ENCODE measurements at places on chromosomes 6 and 20.

DNA sequence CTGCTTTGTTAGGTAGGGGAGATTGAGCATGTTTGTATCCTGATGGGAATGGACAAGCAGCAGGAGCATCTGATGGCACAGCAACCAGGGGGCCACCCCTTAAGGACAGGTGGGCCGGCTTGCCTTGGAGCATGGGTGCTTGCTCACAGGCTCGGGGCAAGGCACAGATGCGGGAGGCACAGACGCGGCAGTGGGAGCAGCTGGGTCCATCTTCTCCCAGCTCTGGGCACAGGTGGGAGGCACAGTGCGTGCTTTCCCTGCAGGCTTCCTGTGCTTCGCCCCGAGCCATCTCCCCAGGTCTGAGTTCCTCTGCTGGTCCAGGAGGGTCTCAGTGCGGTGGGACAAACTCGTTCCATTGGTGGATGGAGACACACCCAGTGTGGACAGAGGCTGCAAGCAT lies 73.6 kb upstream of the BHLHE23 start:
- DNase-seq = no peak

GRCh38 chr6:110476046-110476849 lies at the start of gene SLC22A16:
SLC22A16 (minus strand) TSS chr6:110476613; CDS start chr6:110476574, 39 bp downstream.
- no peak for DNase-seq

DNA sequence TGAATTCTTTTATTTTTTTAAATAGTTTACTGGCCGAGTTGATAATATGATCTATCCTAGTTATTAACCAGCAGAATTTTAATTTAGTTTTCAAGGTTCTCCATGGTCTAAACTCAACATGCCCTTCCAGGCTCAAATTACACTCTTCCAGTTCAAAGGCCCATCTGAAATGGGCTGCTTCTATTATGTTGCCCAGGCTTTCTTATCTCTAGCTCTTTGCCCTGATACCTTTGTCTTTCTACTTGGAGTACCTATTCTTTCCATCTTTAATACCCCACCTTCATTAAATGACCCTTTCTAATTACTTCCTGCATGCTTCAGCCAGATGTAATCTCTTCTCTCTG lies 541.2 kb upstream of the FLRT3 start:
- DNase-seq = no peak

DNA sequence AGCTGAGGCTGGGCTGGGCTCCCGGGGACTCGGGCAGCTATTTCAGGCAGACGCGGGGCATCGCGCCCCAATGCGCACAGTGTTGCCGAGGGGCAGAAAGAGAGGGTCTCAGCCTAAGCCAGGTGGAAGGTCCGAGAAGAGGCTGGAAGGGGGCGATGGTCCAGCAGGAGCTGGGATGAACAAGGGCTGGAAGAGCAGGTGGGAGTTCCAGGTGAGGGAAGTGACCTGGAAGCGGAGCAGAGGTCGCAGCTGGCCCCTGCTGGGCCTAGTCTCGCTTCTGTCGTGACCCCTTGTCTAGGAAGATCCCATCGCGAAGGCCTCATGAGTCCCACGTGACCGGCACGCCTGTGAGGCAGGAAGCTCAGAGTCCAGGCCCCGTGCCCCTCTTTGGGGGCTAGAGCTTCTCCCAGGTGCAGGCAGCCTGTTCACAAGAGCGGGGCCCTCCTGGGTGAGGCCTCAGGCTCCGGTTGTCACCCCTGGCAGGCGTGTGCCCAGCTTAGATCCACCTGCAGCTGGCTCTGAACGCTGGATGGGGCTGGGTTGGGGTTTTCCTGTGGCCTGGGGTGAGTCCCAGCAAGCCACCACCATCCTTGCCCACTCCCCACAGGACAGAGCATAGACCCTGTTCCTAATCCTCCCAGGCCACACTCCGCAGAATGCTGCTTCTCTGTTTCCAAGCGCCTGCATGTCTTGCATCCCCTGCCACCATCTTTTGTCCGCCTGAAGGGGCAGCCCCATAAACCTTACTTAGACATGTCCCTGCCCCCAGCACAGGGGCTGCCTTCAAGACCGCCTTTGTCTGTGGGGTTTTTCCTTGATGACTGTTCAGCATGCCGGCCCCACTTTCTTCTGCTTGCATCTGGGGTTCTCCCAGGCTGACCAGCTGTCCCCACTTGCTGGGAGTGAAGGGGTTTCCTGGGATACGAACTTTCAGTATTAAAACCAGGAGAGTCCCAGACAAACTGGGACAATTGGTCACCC lies 15.1 kb downstream of the SLC22A3 start:
- no peak for DNase-seq

DNA sequence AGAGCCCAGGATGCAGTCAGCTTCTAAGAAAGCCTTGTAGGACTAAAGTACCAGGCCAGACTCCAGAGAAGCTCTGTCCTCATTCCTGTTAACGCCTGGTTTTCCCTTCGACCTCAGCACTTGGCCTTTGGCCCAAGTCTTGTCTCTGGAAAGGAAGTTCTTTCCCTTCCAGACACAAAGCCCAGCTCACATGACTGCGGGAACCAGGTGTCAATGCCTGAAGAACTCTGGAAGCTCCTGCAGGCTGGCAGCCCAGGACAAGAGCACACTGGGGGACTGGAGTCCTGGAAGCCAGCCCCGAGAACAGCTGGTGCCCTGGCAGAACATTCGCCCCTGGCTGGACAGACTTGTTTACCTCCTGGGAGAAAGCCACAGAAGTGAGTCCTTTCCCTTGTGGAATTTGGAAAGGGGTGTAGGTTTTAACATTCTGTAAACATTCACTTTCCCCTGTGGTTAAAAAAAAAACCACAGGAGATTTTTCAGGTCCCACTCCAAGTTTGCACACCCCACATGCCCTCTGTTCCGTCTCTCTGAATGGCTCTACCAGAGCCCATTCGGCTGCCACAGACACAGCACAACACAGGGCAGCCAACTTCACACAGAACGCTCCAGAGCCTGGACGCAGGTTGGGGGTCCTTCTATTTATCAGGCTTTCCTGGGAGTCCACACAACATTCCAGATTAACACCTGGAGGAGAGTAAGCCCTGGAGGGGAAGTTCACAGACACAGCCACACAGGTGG lies 18.1 kb downstream of the ACSS1 start:
- peak; percentile 63 for DNase-seq

- no peak for DNase-seq
Measured at GRCh38 chr20:58137651-58138265, 90.7 kb downstream of the ANKRD60 start.

GRCh38 chr6:4647414-4648365 lies 128.5 kb upstream of the CDYL start:
- DNase-seq = no peak

DNA sequence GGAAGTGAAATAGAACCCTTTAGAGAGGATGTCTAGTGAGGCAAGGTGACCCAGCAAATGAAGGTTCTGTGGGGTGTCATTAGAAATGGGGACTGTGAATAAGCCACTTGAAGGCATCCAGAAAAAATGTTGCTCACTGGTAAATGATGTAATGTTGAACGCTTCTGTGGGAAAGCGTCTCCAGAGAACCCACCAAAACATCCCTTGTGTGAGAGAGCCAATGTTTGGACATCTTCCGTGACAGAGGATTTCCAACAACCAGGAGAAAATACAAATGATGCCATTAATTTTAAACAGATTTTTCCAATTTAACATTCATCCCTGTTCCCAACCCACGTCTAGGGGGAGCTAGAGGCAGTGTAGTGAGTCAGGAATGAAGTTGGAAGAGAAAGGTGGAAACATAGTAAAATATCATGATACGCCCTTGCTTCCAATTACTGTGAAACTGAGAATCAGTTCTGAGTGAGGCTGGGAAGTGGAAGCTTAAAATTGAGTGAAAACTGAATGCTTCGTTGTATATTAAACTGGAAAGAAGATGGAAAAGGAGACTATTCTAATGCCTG lies 584.2 kb downstream of the CD109 start:
- no peak for DNase-seq

DNA sequence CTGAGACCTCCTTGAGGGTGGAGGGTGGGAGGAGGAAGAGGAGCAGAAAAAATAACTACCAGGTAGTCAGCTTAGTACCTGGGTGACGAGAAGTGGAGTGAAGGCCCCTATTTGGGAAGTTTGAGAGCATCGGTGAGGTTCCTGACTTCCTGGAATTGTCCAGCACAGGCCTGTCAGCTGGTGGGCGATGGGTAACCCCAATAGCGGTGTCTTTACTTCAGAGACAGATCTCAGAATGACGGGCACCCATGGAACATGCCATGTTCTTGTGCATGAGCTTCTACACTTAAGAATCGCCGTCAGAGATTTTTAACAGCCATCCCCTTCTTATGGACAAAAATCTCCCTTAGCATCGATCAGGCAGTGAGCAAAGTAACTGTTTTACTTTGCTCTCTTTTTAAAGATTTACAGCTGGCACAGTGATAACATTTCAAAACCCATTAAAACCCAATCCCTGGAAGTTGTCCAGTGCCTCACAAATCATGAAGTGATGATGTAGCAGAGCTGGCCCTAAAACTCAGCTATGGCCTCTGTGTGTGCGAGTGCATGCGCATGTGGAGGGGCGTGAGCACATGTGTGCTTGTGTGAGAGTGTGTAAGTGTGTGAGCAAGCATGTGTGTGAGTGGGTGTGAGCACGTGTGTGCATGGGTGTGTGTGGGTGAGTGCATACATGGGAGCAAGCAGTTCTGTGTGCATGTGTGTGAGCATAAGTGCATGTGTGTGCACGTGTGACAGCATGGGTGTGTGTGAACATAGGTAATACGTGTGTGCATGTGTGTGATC lies 85.2 kb downstream of the DLL1 start:
- DNase-seq = no peak

DNA sequence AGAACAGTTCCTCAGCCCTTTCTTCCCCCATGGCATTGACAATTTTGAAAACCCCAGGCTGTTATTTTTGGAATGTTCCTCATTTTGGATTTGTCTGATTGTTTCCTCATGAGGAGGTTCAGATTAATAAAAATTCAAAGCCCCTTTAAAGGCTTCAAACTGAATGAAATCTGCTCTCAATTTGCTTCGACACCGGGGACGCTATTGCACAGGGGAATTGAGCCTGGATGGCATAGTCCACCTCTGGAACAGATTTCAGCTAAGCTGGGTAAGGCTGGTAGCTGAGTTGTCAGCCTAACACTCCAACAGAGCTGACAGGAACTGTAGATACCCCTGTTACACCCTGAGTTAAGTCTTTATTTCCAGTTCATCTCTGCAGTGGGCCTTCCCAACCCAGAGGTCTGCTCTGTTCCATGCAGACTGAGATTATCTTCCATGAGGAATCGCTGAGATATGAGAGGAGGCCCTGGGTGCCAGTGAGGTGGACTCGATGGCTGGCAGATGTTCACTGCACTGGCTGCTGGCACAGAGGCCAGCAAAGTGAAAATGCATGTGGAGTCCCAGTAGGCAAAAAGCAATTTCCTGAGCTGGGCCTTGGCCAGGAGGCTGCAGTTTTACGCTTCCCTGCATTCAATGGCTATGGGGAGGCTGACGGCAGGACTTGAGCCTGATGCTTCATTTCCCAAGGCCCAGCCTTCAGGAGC lies 73.3 kb upstream of the PAX1 start:
- no peak for DNase-seq

GRCh38 chr6:89859744-89860143 lies 30.1 kb downstream of the CASP8AP2 start:
- DNase-seq = no peak

- no peak for DNase-seq
Measured at GRCh38 chr6:1832358-1832757, 222.6 kb downstream of the FOXC1 start.

DNA sequence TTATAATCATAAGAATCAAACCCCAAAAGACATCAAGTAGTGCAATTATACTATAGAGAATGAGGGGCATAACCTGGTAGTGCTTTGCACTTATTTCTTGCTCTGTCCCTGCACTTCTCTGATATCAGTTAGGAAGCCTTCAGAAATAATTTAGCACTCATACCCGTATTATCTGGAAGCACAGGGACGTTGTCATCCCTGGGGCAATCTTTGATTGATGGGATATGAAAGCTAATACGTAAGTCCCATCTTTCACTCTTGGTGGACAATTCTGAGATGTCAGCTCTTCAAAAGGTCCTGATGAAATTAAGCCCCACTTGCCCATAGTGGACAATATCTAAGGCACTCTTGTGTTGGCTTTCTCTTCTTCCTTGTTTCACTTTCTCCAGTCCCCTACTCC lies 144.9 kb downstream of the HACE1 start:
- DNase-seq = no peak

- DNase-seq = no peak
Measured at GRCh38 chr6:163738304-163738703, 323.8 kb downstream of the QKI start.

DNA sequence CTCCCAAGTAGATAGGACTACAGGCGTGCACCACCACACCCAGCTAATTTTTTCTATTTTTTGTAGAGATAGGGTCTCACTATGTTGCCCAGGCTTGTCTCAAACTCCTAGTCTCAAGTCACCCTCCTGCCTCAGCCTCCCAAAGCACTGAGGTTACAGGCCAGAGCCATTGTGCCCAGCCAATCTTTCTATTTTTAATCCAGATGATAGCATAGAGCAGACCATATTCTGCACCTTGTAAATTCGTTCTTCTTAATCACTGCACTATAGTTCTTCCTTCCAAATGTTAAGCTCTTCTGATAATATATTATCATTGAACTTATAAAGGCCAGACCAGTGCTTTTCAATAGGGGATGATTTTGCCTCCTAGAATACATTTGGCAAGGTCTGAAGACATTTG lies 24.0 kb upstream of the CNKSR3 start:
- no peak for DNase-seq

- no peak for DNase-seq
Measured at GRCh38 chr6:27188061-27188884, 59.2 kb upstream of the PRSS16 start.

DNA sequence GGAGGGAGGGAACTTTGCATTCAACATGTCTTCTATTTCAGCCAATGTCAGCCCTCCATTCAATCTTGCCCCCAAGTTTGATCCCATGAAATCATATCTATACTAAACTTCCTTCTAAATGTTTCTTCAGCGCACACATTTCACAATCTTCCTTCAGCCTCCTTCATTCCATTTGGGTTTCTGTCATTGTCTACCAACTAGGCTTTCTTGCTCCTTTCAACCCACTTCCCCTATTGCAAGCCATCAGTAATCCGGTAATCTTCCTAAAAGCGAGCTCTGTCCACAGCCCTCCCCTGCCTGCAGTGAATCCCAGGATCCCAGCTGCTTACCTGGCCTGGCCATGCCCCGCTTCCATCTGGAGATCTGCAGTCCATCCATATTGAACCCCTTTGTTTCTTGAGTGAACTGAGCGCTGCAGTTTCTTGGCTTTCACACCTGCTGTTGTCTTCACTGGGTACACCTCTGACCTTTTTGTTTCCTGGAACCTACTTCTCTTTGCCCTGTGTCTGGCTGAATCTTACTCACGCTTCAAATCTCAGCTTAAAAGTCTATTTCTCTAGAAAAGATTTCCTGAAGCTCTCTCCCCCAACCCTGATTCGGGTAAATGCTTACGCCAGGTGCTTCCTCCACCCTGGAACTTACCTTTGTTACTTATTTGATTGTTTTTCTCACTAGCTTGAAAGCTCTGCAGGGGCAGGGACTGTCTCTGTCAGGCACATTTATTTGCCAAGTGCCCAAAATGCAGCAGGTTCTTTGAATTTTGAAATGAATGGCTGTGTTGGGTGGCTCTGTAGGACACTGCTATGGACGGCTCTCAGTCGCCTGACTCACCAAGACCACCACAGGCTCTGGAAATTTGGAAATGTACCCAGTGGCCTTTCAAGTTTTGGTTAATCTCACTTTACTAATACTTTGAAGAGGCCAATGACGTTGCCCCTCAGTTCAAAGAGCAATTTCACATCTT lies 50.3 kb downstream of the ADTRP start:
- DNase-seq = no peak

- no peak for DNase-seq
Measured at GRCh38 chr6:4367643-4368042, 232.3 kb upstream of the ECI2 start.

- DNase-seq = no peak
Measured at GRCh38 chr6:54206510-54206909, 95.3 kb downstream of the MLIP start.

All from thoracic aorta (tissue), 2 donors.